Islet precursor cell (in vitro differentiated cells): ENCODE measurements at places on chromosomes 12 and 14.

GRCh38 chr14:20198991-20199390, 8.3 kb downstream of the OR11G2 start:
- no peak for DNase-seq

DNA sequence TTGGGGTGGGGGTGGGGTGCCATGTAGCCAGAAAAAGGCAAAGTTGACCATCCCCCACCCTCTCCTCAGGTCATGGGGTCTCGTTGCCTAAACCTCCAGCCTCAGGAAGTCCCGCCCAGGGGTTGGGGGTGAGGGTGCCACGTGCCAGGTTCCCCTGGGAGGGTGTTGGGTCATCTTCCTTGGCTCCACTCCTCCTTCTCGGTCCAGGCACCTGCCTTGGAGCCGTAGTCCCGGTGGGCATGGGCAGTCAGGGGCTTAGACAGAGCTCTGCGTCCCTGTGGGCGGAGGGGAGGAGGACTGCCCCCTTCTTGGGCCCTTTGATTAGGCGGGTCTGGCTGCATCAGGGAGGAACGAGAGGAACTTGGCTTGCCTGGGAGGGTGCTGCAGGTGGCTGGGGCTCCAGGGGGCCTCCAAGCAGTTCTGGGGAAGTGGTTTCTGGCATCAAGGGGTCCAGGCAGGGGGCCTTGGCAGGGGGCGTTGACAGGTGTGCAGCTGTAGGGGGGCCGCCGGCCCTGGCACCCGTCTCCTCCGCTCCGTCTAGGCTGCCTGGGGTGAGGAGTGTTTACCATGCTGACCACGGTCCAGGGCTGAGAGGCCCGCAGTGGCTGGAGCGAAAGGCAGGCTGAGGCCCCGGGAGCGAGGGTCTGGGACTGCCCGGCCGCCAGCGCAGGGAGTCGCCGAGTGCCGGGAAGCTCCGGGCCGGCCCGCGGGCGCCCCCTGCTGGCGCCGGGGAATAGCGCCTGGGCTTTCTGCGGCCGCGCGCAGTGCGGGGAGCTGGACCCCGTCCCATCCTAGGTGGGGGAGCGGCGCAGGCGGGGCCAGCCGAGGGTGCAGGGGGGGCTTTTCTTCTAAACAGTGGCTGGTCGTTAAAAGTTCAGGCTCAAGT, 7.9 kb downstream of the SETD1B start:
- DNase-seq = peak; percentile 94

DNA sequence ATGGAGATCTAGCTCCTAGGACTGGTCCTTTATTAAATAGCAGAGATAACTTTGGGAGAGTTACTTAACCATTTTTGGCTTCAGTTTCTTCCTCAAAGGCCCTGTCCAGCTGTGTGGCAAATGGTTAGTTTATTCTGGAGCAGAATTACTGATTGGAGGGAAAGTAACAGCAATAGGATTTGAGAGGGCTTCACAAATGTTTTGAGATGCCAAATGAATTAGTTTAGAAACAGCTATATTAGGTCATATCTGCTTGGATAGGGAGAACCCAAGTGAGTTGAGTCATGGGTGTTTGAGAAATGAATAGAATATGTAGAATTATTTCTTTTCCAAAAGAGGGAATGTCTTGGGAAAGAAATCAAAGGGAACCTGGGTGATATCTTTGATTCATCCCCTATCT, 17.5 kb downstream of the RASSF3 start:
- no peak for DNase-seq

DNA sequence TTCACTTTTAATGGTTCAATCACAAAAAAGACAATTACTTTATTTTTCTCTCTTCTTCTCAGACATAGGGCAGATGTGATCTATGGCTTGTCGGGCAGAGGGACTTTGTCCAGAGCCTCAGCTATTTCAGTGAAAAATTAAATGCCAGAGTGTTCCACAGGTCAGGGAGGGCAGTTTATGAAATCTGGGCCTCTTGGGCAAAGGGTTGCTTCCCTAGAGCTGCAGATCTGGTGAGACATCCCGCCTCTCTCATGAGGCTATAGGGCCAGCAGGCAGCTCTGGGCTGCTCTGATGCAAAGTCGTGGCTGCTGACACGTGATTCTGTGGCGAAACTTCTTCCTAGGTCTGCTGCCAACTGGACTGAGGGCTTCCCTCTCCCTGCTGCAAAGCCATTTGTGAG, 6.0 kb downstream of the CLMN start:
- DNase-seq = no peak

GRCh38 chr12:13044002-13044905, at the start of gene FAM234B:
Gene FAM234B (plus strand): TSS chr12:13044381. CDS start chr12:13044404, 23 bp downstream.
- peak; percentile 93 for DNase-seq

DNA sequence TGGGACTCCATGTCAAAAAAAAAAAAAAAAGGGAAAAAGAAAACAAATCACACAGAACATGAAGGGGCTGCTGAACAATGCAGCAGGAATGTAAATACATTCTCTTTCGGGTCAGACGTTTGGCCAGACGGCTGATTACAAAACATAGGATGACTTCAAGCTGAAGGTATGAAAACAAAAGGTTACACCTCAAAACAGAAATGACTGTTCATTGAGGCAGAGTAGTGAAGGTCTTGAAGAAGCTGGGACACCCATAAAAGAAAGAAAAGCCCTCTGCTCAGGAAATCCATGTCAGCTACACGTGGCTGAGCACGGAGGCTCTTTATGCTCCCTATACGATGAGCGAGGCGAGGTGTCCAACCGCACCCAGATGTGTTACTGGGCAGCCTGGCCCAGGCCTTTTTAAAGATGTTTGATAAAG, 37.7 kb downstream of the FGD4 start:
- DNase-seq = peak; percentile 91

- DNase-seq = peak; percentile 7
Observed at GRCh38 chr12:95557625-95558024, 6.3 kb upstream of the USP44 start.

DNA sequence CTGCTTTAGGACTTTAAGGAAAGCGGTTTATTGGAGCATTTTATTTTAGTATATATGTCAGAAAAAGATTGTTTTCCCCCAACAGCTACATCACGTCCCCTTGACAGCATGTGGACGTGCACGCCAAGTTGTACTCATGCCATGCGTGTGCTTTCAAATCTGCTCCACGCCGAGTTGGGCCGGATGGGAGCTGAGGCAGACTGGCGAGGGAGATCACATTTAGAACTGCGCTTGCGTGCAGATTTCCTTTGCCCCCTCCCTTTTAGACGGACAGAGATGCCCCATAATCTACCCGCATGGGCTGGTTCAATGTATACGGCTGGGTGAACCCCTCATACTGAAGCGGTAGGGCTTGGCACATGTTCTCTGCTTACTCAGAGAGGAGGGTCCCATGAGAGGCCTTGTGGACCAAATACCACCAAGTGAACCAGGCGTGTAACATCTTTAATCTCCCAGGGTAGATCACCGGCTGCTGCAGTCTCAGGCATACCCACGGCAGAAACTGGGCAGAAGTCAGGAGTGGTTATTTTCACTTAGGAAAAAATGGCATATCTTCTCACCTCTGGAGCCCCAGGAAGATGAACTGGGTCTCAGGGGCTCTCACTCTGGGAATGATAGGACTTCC, 92.1 kb downstream of the ESR2 start:
- DNase-seq = no peak

- peak; percentile 63 for DNase-seq
Observed at GRCh38 chr12:94815958-94816357, 165.6 kb upstream of the TMCC3 start.

DNA sequence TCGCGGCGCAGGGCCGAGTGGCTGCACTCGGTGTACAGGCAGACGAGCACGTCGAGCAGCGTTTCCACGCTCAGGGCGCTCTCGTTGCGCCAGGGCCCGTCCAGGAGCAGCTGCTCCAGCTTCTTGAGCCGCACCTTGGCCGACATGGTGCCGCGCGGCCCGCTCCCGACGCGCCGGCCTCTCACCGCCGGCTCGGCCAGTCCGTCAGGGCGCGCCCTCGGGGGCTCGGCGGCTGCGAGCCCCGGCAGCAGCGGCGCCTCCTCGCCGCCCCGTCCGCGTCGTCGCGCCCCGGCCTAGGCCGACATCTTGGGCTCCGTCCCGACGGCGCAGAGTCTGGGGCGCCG, 349 bp downstream of the CDC42BPB start:
- DNase-seq = no peak

DNA sequence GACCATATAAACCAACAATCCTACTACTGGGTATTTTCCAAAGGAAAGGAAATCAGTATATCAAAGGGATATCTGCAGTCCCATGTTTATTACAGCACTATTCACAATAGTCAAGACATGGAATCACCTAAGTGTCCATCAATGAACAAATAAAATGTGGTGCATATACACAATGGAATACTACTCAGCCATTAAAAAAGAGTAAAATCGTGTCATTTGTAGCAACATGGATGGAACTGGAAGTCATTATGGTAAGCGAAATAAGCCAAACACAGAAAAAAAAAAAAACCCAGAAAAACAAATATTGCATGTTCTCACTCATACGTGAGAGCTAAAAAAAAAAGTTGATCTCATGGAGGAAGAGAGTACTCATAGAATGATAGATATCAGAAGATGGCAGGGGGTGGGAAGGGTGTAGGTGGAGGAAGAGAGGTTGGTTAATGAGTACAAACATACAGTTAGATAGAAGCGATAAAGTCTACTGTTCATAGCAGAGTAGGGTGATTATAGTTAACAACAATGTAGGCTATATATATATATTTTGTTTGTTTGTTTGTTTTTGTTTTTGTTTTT, 49.3 kb downstream of the BCAT1 start:
- DNase-seq = no peak

- peak; percentile 88 for DNase-seq
Observed at GRCh38 chr14:28773861-28774691, 7.5 kb downstream of the FOXG1 start.

GRCh38 chr12:51048661-51049251, 629 bp downstream of the LETMD1 start:
- peak; percentile 65 for DNase-seq
